MG63 (cell line): ENCODE measurements at places on chromosomes 1 and 21. TPM values are rescaled to one million over a fixed set of nuclear protein-coding genes. Genes with fewer than 3 reads are reported as not detected.

DNA sequence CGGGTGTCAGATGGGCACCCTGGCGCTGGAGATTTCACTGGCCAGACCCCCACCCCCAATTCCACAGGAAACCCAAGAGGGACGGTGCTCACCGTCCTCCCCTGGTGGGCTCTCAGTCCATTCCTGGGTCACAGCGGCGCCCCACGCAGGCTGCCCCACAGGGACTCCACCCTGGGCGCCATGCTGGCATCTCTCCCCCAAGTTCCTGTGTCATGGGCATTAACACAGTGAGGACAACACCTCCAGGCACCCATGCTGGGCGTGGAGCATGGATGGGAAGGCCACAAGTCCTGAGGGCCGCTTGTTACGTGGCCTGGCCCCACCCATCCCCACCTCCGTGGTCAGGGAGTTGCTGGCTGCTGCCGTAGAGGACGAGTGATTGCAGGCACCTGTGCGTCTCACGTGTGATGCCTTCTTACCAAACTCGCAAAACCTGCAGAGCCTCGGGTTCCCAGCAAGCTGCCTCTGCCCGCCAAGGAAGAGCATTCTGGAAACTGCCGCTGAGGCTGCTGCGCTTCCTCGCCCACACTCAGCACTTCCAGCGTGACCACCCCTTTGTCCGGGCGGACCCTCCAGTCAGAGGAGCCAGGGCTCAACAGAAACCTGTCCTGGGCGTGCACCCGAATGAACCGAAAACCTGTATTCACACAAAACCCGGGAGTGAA is 60.3 kb downstream of the SLX9 start:
- no peak for DNase-seq

DNA sequence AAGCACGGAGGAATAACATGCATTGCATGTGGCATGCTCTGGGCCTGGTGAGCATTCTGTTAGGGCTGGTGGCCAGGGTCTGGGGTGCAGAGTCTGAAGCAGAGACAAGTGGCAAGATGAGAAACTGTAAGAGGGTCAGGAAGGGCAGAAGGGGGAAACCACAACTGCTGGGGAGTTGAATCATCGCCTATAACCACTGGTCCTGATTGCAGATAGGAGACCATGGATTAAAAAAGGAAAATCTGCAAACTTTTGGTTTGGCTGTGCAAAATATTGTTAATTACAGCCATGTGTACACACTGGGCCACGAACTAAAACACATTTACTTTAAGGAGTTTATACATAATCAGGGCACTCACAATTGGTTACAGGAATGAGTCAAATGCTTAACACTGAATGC is 76.6 kb downstream of the TGFBR3 start:
- no peak for DNase-seq

NPL gene
- 2.3 and 6.8 TPM in 2 replicates for total RNA-seq

FAM131C gene
- total RNA-seq, result 0.15 and 2.1 TPM in 2 replicates

DNA sequence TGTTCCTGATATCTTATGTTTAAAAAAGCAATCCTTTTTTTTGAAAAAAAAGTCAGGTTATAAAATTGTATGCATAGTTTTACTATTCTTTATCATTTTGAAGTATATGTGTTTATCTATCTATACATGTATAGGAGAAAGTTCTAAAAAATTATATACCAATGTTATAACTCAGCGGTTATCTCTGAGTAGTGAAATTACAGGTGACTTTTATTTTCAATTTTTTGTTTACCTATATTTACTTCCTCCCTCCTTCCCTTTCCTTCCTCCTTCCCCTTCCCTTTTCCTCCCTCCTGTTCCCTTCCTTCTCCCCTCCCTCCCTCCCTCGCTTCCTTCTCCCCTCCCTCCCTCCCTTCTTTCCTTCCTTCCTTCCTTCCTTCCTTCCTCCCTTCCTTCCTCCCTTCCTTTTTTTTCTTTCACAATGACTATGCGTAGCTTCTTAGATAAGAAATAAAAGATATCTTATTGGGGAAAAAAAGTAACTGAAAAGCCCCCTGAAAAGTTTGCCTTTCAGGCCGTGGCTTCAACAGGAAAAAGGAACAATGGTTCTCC is 77.1 kb downstream of the ABCA4 start:
- DNase-seq, result no peak

DNA sequence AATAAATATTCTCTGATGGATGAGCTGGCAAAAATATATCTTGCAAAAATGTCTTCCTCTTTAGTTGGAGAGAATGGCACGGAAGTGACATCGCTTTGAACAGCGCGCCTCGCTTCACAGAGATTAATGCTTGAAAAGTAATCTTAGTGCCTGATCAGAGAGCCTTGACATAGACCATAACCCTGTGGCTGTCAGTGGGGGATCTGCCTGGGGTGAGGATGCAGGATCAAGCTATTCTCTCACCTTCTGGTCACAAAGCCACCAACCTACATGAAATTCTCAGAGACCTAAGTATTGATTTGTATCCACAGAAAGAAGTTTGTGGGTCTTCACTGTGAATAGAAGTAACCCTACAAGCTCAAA is 492.6 kb downstream of the LMO4 start:
- no peak for DNase-seq

- peak; percentile 23 for DNase-seq
Observed at GRCh38 chr1:162908780-162909179, 47.8 kb upstream of the CCDC190 start.

- no peak for DNase-seq
Observed at GRCh38 chr1:27141266-27142003, 13.5 kb downstream of the SLC9A1 start.

- DNase-seq, result no peak
Observed at GRCh38 chr1:166925810-166926478, 49.4 kb downstream of the ILDR2 start.

GRCh38 chr1:15475752-15476314 is at the start of gene CELA2B:
CELA2B (plus strand) TSS chr1:15476104; CDS start chr1:15476126, 22 bp downstream.
- no peak for DNase-seq

GRCh38 chr1:22827666-22828483 is 117.2 kb downstream of the EPHB2 start:
- DNase-seq, result no peak

SMAP2 gene
- total RNA-seq, result 95.8 and 98.2 TPM in 2 replicates

TMEM240 gene
- total RNA-seq, result not detected in 2 replicates

HCN3 gene
- 0.10 and 1.2 TPM in 2 replicates for total RNA-seq

- peak; percentile 80 for DNase-seq
Observed at GRCh38 chr1:212229654-212230053, 55.6 kb upstream of the PPP2R5A start.

GRCh38 chr1:174912264-174912663 is 87.5 kb upstream of the CACYBP start:
- DNase-seq, result no peak

DNA sequence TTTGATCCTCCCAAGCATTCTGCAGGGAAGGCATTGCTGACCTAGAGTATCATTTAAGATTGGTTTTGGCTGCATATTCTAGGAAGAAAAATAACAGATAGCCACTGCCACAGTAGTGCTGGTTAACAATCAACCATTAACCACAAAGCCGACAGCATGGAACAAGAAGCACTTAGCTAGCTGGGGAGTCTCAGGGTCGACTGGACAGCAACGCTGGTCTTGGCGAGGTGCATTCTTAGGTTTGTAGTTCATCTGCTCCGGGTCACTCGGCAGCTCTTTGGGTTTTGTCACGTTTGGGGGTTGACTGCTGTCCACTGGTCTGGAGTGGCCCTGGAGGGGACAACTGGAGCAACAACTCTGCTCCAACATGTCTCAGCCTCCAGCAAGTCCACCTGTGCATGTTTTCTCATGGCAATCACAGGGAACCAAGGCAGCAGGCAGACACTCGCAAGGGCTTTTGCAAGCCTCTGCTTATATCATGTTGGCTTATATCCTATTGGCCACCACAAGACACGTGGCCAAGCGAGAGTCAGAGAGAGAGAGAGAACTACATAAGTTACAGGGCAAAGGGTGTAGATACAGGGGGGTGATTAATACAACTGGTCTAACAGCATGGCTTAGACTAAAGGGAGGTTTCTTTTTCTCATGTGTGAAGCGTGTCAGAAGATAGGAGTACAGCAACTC is 99.5 kb downstream of the LACTBL1 start:
- DNase-seq, result no peak

- DNase-seq, result no peak
Observed at GRCh38 chr1:30741239-30741894, 16.2 kb downstream of the LAPTM5 start.

- no peak for DNase-seq
Observed at GRCh38 chr1:26690157-26690556, 5.7 kb upstream of the ARID1A start.

RIIAD1 gene
- not detected in 2 replicates for total RNA-seq

C1orf185 gene
- total RNA-seq, result not detected in 2 replicates

GRCh38 chr1:248730507-248731335 is 24.8 kb downstream of the LYPD8 start:
- no peak for DNase-seq

- peak; percentile 53 for DNase-seq
Observed at GRCh38 chr1:41109310-41110197, 88.0 kb upstream of the SLFNL1 start.

LIN28A gene
- total RNA-seq, result not detected in 2 replicates

- peak; percentile 13 for DNase-seq
Observed at GRCh38 chr1:35660581-35661473, 19.5 kb upstream of the PSMB2 start.

GRCh38 chr1:42680921-42681683 is 1.1 kb upstream of the YBX1 start:
- DNase-seq, result no peak
